ENCODE measurements at places on chromosomes 12 and 14. TPM values are rescaled to one million over a fixed set of nuclear protein-coding genes. Genes with fewer than 3 reads are reported as not detected.

Gene LRRC10
- total RNA-seq, result not detected

Gene SIX1
- total RNA-seq, result under 0.01 TPM

Gene PIANP
- total RNA-seq, result not detected

Gene RAD51AP1
- total RNA-seq, result 9.3 TPM

Gene CD163L1
- 11.0 TPM for total RNA-seq

Gene FAM181A
- not detected for total RNA-seq

Gene LRTM2
- not detected for total RNA-seq

Gene RTL1
- not detected for total RNA-seq

Gene RFLNA
- total RNA-seq, result 5.6 TPM

Gene KHNYN
- total RNA-seq, result 47.4 TPM

Gene BIN2
- total RNA-seq, result not detected

Gene SLC6A12
- not detected for total RNA-seq

Gene MYF6
- total RNA-seq, result not detected

Gene RERG
- 0.64 TPM for total RNA-seq

Gene TMEM52B
- total RNA-seq, result 3.5 TPM

Gene ANO4
- 13.8 TPM for total RNA-seq

Gene ZFYVE1
- 21.6 TPM for total RNA-seq

All from fibroblast of villous mesenchyme (primary cell).